Neural crest cell (in vitro differentiated cells): ENCODE measurements at places on chromosomes 2 and 18. TPM values are rescaled to one million over a fixed set of nuclear protein-coding genes. Genes with fewer than 3 reads are reported as not detected.

GRCh38 chr2:221911321-221911720, 339.2 kb upstream of the EPHA4 start:
- H3K36me3 ChIP-seq: no peaks in the 10 kb centered on the region
- H3K27ac ChIP-seq: no peak overlapping the region
- DNase-seq: no peak
- H3K27me3 ChIP-seq: no peaks in the 10 kb centered on the region
- peaks cover 25% of the 10 kb centered on the region for H3K4me1 ChIP-seq
- H3K4me3 ChIP-seq: no peak overlapping the region

DNA sequence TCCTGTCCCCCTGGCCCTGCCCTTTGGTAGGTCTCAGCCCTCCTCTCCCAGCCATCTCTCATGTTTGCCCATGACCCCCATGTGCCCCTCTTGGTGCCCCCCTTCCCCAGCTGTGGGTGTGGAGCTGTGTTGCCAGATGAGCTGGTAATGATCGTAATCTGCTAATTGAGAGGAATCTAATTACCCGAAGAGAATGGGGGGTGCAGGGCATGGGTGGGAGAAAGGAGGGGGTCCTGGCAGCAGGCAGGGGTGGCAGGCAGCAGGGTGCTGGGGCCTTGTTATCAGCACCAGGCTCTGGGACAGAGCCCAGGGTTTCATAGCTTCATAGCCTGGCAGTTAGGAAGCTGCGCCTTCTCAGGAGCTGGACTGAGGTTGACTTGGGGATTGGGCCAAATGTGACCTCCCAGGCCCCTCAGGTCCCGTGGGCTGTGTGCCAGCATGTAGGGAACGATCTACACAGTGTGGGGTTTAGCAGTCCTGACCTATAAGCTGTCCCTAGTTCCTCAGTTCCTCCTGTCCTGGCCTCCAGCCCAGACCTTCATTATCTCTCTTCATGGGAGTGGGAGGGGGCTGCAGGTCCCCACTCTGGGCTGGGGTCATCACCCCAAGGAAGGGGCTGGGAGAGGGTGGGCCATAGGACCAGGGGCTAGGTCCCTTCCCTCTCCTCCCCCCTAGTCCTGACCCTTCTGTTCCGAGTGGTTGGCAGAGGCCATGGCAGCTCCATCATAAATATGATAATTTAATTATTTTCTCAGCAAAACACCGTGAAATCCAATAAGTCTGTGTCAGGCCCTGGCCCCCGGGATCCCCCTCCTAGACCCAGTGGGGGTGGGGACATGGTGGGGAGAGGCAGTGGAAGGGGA, 6.5 kb upstream of the ASIC4 start:
- H3K27me3 ChIP-seq: peaks cover 17% of the 10 kb centered on the region
- DNase-seq: no peak
- no peak overlapping the region for H3K27ac ChIP-seq
- H3K4me1 ChIP-seq: peaks cover 29% of the 10 kb centered on the region

GRCh38 chr18:62523631-62524439, 1.0 kb downstream of the ZCCHC2 start:
- H3K36me3 ChIP-seq: no peaks in the 10 kb centered on the region
- peaks cover 43% of the 10 kb centered on the region for H3K27me3 ChIP-seq
- DNase-seq: peak; percentile 37
- peak overlapping the region; percentile 89 for H3K4me3 ChIP-seq
- peaks cover 35% of the 10 kb centered on the region for H3K4me1 ChIP-seq

- no peaks in the 10 kb centered on the region for H3K36me3 ChIP-seq
- H3K4me1 ChIP-seq: peaks cover 25% of the 10 kb centered on the region
- no peak overlapping the region for H3K4me3 ChIP-seq
- H3K27ac ChIP-seq: no peak overlapping the region
Measured at GRCh38 chr2:36409935-36410334, 54.4 kb downstream of the CRIM1 start.

DNA sequence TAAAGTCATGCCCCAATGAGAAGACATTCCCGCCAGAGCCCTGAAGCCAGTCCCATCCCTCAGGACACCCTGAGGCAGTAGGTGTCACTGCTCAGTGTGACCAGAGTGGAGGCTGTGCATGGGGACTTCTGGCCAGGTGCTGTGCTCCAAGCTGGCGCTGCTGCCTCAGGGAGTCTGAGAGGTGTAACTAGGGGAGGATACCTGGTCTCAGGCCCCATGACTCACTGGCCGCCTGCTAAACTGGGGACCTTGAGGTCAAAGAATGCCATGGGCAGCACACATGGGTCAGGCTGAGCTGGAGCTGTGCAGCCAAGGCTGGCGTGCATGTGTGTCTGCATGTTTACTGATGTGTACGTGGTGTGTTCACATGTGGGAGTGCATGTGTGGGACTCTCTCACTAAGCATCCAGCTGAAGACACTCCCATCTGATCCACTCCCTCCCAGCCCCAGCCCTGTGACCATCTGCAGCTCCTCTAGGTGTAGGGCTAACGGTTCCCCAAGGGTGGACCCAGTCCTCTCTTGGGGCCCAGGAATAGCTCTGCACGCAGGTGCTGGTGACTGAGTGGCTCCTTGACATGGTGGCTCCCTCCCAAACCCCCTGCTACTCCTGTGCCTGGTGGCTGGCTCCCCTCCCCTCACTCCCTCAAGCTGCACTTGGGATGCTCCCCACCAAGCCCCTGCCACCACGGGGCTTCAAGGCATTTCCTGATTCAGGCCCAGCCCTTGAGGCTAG, 16.5 kb downstream of the HS6ST1 start:
- H3K27ac ChIP-seq: no peak overlapping the region
- H3K4me1 ChIP-seq: peaks cover 16% of the 10 kb centered on the region
- peaks cover 3% of the 10 kb centered on the region for H3K36me3 ChIP-seq

Gene LRRTM4
- 10.1 and 10.6 TPM in 2 replicates for total RNA-seq

GRCh38 chr2:202171241-202171825, 67.1 kb downstream of the SUMO1 start:
- peaks cover under 1% of the 10 kb centered on the region for H3K36me3 ChIP-seq
- H3K27me3 ChIP-seq: peaks cover 6% of the 10 kb centered on the region
- H3K27ac ChIP-seq: no peak overlapping the region
- H3K4me1 ChIP-seq: peaks cover 15% of the 10 kb centered on the region
- peak; percentile 54 for DNase-seq

Gene NT5DC4
- total RNA-seq: not detected in 2 replicates
